ENCODE measurements at places on chromosomes 6 and 20. TPM values are rescaled to one million over a fixed set of nuclear protein-coding genes. Genes with fewer than 3 reads are reported as not detected.

VARS1 gene
- 88.8 TPM for total RNA-seq

MAP7 gene
- total RNA-seq = 0.65 TPM

JPH2 gene
- total RNA-seq = 0.38 TPM

RIMS1 gene
- total RNA-seq = 12.7 TPM

CRISP3 gene
- total RNA-seq = not detected

KCTD20 gene
- 78.7 TPM for total RNA-seq

Measured in vein endothelial cell (primary cell).